ENCODE measurements at places on chromosomes 16 and 17.

DNA sequence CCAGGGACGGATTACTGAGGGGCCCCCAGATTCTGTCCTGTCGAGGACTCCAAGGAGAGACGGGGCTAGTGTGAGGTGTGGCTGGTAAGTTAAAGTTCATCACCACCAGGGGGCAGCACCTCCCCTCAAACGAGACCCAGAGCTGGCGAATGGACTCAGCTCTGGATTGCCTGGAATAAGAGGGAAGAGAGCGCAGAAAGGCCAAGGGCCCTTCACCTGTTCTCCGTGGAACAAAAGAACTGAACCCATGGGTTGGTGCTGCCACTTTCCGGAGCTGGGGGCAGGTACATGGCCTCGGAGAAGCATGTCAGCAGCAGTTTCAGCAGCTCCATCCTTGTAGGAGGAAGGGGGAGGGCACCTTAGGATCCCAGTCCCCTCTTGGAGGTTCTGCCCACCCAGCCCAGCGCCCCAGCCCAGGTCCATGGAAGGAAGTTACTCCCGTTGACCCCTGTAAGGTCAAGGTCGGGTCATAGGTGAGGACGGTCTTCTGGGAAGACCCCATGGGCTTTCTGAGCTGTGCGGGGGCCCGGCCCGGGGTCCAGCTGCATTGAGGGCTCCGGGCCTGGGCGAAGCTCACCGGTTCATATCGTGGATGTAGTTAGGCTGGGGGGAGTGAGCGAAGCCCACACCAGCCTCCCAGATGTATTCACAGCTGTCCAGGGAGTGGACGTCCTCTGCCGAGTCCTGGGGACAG is 10.8 kb downstream of the HID1 start:
- peak; percentile 74 for DNase-seq

DNA sequence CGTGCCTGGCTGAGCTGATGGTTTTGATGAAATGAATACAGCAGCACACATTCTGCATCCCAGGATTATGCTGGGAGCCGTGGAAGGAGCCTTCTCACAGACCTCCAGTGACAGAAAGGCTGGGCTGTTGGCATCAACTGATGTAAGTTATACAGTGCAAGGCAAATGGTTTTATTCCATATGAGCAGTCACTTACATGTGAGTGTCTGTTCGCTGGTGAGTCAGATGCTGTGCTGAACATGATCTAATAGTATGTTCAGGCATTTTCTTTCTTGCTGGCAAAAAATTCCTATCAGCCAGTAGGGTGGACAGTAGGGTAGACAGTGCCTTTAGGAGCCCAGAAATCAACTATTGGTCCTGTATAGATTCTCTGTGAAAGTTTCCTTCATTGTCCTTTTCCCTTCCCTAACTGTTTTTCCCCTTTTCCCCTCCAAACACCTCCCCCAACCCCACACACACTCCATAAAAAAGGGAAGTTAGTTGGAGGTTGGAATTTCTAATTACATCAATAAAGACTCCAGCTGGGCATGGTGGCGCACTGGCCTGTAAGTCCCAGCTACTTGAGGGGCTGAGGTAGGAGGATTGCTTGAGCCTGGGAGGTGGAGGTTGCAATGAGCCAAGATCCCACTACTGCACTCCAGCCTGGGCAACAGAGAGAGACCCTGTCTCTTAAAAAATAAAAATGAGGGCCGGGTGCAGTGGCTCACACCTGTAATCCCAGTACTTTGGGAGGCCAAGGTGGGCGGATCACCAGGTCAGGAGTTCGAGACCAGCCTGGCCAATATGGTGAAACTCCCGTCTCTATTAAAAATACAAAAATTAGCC is 36.2 kb downstream of the LDHD start:
- no peak for DNase-seq

GRCh38 chr17:82845163-82845807 is 5.5 kb upstream of the ZNF750 start:
- no peak for DNase-seq

- DNase-seq: no peak
Measured at GRCh38 chr17:59696682-59697277, 10.4 kb downstream of the PTRH2 start.

- no peak for DNase-seq
Measured at GRCh38 chr17:12927541-12928425, 90.0 kb downstream of the ELAC2 start.

DNA sequence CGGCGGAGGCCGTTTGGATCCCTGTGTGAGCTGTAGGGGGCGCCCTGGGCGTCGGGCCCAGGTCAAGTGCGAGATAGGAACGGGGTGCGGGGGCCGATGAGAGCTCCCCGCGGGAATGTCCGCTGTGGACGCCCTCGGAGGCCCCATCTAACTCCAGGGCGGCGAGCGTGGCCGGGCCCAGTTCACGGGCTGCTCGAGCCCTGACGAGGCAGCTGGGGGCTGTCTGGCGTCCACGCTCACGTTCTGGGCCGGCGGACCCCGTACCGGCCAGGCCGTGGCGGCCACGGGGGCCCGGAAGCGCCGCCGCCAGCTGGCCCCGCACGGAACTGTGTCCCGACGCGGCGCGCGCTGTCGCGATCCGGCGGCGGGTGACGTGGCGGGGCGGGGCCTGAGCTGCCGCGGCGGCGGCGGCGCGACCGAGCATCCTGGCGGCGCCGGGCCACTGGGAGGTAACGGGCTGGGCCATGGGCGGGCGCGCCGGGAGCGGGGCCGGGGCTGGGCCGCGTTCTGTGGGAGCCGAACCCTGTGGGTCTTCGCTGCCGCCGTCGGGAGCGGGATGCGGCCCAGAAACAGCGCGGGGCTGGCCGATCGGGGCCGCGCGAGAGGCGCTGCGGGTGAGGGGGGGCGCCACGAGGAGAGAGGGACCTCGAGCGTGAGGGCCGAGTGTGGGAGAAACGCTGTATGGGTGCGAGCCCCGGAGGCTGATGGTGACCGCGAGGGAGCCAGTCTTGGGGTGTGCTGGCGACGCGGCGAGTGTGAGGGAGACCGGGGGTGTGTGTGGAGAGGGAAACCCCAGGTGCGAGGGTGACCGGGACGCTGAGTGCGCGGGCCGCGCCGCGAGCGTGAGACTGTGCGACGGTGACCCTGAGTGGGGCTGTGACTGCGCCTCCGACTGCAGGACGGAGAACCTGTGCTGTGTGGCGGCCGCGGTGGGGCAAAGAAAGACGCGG is at the start of gene SLC7A6:
Gene SLC7A6, plus strand, starts transcription at position 399 of the 950 bp plus-strand sequence. CDS start 10,201 bp downstream, outside the sequence.
- DNase-seq: peak; percentile 84

GRCh38 chr17:18966831-18967624 is 15.1 kb downstream of the SLC5A10 start:
- DNase-seq: no peak

DNA sequence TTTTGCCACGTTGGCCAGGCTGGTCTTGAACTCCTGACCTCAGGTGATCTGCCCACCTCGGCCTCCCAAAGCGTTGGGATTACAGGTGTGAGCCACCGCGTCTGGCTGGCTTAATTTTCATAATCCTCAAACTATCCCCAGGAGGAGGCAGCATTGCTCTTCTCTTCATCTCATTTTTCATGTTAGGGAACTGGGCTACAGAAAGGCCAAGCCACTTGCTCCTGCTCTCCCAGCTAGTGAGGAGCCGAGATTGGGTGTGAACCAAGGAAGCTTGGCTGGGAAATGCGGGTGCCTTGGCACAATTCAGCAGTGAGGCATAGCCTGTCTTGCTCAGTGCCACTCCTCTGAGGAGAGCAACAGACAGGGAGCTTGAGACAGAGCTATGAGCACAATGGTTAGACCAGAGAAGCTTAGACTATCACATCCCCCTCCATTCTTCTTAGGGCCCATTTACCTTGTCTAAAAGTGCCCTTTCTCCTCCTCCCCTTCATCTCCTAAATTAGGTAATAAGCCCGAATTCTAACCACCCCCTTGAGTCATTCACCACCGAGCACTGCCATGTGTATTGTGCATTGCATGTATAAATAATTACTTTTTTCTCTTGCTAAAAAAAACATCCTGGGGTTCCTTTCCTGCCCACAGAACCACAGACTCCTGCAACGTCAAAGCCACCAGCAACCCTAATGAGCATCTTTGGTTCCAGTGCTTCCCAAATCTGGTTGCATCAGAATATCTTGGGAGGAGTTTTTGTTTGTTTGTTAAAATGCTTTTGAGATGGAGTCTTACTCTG is 20.0 kb upstream of the KIF19 start:
- no peak for DNase-seq

DNA sequence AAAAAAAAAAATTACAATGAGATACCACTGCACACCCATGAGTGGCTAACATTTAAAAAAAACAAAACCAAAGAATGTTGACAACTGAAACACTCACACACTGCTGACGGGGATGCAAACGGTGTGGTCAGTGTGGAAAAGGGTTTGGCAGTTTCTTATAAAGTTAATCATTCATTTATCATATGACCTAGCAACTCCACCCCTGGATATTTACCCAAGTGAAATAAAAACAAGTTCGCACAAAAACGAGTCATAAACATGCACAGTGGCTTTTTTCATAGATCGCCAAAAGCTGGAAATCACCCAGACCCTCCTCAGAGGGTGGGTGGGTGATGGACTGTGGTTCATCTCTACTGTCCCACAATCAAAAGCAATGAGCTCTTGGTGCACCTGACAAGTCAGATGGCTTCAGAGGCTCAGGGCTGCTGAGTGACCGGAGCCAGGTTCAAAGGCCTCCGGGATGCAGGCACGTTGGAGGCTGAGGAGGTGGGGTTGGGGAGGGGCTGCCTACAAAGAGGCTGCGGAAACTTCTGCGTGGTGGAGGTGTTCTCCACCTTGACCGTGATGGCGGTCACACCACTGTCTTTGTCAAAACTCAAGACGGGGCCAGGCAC is 14.2 kb downstream of the RAB40B start:
- no peak for DNase-seq

GRCh38 chr17:77961741-77962140 is 3.2 kb downstream of the TNRC6C start:
- no peak for DNase-seq

DNA sequence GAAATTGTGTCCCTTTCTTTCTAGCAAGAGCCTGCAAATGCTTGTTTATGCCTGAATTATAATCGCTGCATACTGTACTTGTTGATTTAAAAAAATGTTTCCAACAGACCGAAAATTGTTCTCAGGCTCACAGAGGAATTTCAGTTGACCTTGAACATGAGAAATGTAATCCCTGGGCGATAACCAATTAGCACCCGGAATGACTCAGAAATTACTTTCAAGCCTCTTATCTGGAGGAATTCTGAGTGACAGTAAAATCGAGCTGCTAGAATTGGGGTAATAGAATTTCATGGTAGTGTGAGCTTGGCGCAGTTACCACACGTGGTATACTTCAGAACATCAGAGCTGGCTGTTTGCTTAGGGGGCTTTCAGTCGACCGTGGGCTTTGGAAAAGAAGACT is 139.1 kb upstream of the CACNG3 start:
- DNase-seq: no peak

DNA sequence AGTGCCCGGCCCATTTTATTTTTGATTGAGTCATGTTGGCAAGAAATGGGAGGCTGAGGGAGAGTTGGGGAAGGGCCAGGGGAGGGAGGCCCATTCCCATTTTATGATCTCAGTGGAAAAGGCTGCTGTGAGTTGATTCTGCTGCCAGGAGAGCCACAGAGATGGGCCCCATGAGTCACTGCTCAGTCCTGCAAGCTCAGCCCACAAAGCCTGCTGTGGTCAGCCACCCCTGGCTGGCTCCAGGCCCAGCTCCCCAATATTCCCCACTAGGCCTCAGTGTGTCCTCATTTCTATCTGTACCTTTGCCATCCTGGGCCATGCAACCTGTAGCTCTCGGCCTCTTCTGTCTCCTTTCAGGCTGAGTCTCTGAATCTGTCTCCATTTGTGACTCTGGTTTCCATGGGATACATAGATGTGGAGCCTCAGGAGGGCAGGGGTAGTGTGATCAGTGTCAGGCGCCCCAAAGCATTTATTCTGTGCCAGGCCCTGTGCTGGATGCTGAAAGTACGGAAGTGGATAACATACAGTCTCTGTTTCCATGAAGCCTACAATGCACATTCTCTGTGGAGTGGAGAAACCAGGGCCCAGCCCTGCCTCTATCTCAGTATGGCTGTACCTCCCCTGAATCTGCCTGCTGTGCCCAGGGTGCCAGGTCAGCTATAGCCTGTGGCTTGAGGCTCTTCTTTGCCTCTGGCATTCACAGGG is 1.9 kb upstream of the PLEKHG4 start:
- DNase-seq: no peak

- DNase-seq: no peak
Measured at GRCh38 chr16:24988129-24988518, 27.0 kb downstream of the ARHGAP17 start.

GRCh38 chr16:9125658-9126505 is 34.4 kb downstream of the HAPSTR1 start:
- no peak for DNase-seq

GRCh38 chr17:50474523-50474922 is 4.1 kb upstream of the RSAD1 start:
- no peak for DNase-seq

- DNase-seq: no peak
Measured at GRCh38 chr17:64739316-64740058, 77.4 kb upstream of the SMURF2 start.

DNA sequence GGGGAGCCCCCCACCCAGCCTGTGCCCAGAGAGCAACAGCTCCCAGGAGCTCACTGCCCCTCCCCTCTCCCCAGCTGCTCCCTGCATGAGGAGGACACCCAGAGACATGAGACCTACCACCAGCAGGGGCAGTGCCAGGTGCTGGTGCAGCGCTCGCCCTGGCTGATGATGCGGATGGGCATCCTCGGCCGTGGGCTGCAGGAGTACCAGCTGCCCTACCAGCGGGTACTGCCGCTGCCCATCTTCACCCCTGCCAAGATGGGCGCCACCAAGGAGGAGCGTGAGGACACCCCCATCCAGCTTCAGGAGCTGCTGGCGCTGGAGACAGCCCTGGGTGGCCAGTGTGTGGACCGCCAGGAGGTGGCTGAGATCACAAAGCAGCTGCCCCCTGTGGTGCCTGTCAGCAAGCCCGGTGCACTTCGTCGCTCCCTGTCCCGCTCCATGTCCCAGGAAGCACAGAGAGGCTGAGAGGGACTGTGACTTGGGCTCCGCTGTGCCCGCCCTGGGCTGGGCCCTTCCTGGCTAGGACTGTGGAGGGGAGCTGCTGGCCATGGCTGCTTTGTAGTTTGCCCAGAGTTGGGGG is 584 bp downstream of the TCAP start:
- no peak for DNase-seq

- no peak for DNase-seq
Measured at GRCh38 chr17:56699186-56699894, 105.8 kb downstream of the NOG start.

DNA sequence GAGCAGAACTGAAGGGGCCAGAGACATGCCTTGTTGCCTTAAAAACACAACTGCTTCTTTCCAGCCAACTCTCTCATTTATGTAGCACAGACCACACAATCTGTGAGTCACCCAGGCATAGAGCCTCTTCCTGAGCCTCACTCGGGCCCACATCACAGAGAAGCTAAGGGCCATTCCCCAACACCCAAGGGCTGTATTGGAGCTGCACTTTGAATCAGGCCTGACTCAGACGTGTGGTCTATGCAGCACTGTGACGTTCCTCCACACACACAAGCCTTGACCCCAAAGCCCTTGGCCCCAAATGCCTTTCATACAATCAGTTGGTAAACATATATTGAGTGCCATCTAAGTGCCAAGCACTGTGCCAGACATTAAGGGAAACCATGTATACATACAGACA is 308.9 kb upstream of the DYNLRB2 start:
- no peak for DNase-seq

DNA sequence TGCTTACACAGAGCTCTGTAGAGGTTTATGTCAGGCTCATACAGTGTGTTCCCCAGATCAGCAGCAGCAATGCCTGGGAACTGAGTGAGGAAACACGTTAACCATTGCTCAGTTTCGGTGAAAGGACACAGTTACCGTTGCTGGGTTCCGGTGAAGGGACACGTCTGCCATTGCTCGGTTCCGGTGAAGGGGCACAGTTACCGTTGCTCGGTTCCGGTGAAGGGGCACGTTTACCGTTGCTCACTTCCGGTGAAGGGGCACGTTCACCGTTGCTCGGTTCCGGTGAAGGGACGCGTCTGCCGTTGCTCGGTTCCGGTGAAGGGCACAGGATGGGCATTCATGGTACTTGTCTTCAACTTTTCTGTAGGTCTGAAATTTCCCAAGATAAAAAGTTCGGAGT is 81.7 kb downstream of the MRM3 start:
- DNase-seq: no peak

Measured in stimulated activated CD4-positive, alpha-beta T cell treated with anti-CD3 and anti-CD28 coated beads, Interleukin-2, amount 100 ng/mL, for 4 hours (primary cell).